ENCODE measurements at places on chromosomes 6 and 20. TPM values are rescaled to one million over a fixed set of nuclear protein-coding genes. Genes with fewer than 3 reads are reported as not detected.

The PCK1 gene
- total RNA-seq = 8.4 TPM

The GFRA4 gene
- total RNA-seq = not detected

The EFCAB8 gene
- total RNA-seq = not detected

The DACT2 gene
- 2.6 TPM for total RNA-seq

The ADIG gene
- not detected for total RNA-seq

The TBXT gene
- not detected for total RNA-seq

The SERINC3 gene
- total RNA-seq = 44.9 TPM

The MLIP gene
- 27.7 TPM for total RNA-seq

The HTR1E gene
- not detected for total RNA-seq

The RUNX2 gene
- total RNA-seq = 0.52 TPM

The RNF8 gene
- total RNA-seq = 6.3 TPM

The SALL4 gene
- total RNA-seq = 0.52 TPM

The CCN6 gene
- total RNA-seq = not detected

The RSPO4 gene
- not detected for total RNA-seq

The PGC gene
- total RNA-seq = 0.52 TPM

The PAX1 gene
- total RNA-seq = under 0.01 TPM

The HLA-DOA gene
- total RNA-seq = 1.0 TPM

The LATS1 gene
- total RNA-seq = 15.1 TPM

The TMEM151B gene
- total RNA-seq = not detected

The DEFB129 gene
- not detected for total RNA-seq

The GNAS-AS1 gene
- total RNA-seq = 1.0 TPM

The LIN28B gene
- total RNA-seq = under 0.01 TPM

The GHRH gene
- total RNA-seq = not detected

The TBPL1 gene
- 7.8 TPM for total RNA-seq

The CTAGE9 gene
- total RNA-seq = not detected

The PHACTR1 gene
- 5.7 TPM for total RNA-seq

The LY6G6C gene
- total RNA-seq = not detected

The ZNF341 gene
- 1.0 TPM for total RNA-seq

The KCTD20 gene
- 64.2 TPM for total RNA-seq

The CCDC170 gene
- total RNA-seq = 1.0 TPM

The LRRC1 gene
- total RNA-seq = 3.7 TPM

The KCNG1 gene
- 0.52 TPM for total RNA-seq

The STMND1 gene
- total RNA-seq = not detected

The BCAS1 gene
- total RNA-seq = 2.1 TPM

The HAO1 gene
- not detected for total RNA-seq
